ENCODE measurements at places on chromosomes 6 and 20. TPM values are rescaled to one million over a fixed set of nuclear protein-coding genes. Genes with fewer than 3 reads are reported as not detected.
A peak's percentile ranks its signal among the peaks of the same experiment; 100 is the strongest.

Gene CD2AP
- total RNA-seq = 19.6 TPM

Gene DACT2
- 0.83 TPM for total RNA-seq

Gene KCNQ2
- total RNA-seq = 0.11 TPM

Gene TRIM26
- 33.6 TPM for total RNA-seq

Gene TMEM244
- total RNA-seq = not detected

DNA sequence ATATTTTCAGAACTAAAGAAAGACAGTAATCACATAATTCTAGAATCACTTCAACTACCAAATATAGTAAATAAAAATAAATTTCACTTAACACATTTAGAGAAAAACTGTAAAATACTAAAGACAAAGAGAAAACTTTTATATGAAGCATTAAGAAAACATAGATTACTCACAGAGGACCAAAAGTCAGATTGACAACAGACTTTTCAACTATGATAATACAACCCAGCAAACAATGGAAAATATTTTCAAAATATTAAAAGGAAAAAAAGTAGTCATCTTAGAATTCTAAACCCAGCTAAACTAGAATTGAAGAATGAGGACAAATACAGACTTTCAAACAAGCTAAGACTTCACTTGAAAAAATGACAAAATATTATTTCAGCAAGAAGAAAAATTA is 164.8 kb upstream of the ARID1B start:
- no peak overlapping the region for H3K27ac ChIP-seq
- no peaks in the 10 kb centered on the region for H3K4me1 ChIP-seq
- DNase-seq = no peak
- no peak overlapping the region for H3K4me3 ChIP-seq
- no peaks in the 10 kb centered on the region for H3K36me3 ChIP-seq

- peaks cover 42% of the 10 kb centered on the region for H3K4me1 ChIP-seq
- no peaks in the 10 kb centered on the region for H3K36me3 ChIP-seq
- H3K27me3 ChIP-seq = no peaks in the 10 kb centered on the region
- no peak for DNase-seq
- H3K27ac ChIP-seq = peak overlapping the region; percentile 91
- H3K4me3 ChIP-seq = peak overlapping the region; percentile 67
These were observed 782 bp upstream of the PCMTD2 start for GRCh38 chr20:64254571-64255360.

GRCh38 chr6:68368845-68369244 is 266.2 kb upstream of the ADGRB3 start:
- no peak for DNase-seq
- H3K36me3 ChIP-seq = no peaks in the 10 kb centered on the region
- H3K27ac ChIP-seq = no peak overlapping the region
- H3K4me1 ChIP-seq = no peaks in the 10 kb centered on the region
- no peak overlapping the region for H3K4me3 ChIP-seq

GRCh38 chr20:63540417-63541186 is 3.4 kb upstream of the PTK6 start:
- H3K4me1 ChIP-seq = peaks cover 23% of the 10 kb centered on the region
- no peak overlapping the region for H3K27ac ChIP-seq

- no peak for DNase-seq
- H3K4me3 ChIP-seq = no peak overlapping the region
- no peaks in the 10 kb centered on the region for H3K36me3 ChIP-seq
- no peak overlapping the region for H3K27ac ChIP-seq
These were observed 249.2 kb downstream of the FRK start for GRCh38 chr6:115811541-115811940.

DNA sequence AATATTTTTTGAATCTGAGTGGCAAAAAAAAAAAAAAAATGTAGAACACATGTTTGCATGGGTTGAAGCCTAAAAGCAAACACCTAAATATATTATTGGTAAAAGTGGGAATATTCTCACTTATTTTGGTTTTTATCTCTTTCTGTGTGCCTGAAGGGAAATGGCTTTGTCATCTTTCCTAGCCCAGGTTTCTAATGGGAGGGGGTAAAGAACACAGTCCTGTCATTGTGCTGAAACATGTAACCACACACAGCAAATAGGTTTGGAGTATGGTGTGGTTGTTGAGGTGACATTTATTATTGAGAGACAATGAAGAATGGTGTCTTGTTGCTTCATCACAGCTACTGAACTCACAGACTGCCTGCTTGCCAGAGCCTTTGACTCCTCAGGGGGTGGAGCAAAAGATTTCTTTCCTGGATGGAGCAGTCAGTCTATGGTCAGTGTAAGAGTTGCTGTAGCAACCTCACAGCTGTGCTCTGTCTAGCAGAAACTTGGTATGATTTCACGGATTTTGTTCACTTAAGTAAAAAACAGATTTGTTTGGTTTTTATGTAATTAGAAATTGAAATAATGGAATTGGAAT is 70.2 kb downstream of the CEP57L1 start:
- no peak overlapping the region for H3K4me3 ChIP-seq
- peaks cover 4% of the 10 kb centered on the region for H3K4me1 ChIP-seq
- DNase-seq = no peak
- H3K27ac ChIP-seq = no peak overlapping the region

DNA sequence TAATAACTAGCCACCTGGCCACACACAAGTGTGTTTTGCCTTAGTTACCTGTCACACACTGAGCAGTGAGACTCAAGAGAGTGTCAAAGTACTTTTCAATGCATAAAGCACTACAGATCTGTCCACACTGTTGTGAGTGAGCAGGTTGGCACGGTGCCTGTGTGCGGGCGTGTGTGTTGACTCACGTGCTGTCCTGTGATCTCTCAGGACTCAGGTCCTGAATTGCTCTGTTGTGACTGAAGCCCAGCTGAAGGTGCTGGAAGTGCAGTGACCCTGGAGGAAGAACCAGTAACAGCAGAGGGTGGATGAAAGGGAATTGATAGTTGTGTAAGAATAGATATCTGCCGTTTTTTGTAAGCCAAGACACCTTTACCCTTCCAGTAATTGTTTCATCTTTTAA is 18.3 kb downstream of the SLC16A10 start:
- H3K36me3 ChIP-seq = no peaks in the 10 kb centered on the region
- no peak for DNase-seq
- no peaks in the 10 kb centered on the region for H3K27me3 ChIP-seq
- no peaks in the 10 kb centered on the region for H3K4me1 ChIP-seq

Data from esophagus muscularis mucosa (tissue), 4 donors.